Brain pericyte (primary cell): ENCODE measurements at places on chromosomes 7 and 10.

GRCh38 chr7:111138193-111138569 is 47.3 kb downstream of the LRRN3 start:
- DNase-seq: no peak

- no peak for DNase-seq
These were observed 20.9 kb downstream of the ENKUR start for GRCh38 chr10:24995072-24995471.

- DNase-seq: no peak
These were observed 45.3 kb upstream of the EGR2 start for GRCh38 chr10:62861507-62861906.

GRCh38 chr10:17624996-17625395 is 7.8 kb upstream of the HACD1 start:
- DNase-seq: no peak

DNA sequence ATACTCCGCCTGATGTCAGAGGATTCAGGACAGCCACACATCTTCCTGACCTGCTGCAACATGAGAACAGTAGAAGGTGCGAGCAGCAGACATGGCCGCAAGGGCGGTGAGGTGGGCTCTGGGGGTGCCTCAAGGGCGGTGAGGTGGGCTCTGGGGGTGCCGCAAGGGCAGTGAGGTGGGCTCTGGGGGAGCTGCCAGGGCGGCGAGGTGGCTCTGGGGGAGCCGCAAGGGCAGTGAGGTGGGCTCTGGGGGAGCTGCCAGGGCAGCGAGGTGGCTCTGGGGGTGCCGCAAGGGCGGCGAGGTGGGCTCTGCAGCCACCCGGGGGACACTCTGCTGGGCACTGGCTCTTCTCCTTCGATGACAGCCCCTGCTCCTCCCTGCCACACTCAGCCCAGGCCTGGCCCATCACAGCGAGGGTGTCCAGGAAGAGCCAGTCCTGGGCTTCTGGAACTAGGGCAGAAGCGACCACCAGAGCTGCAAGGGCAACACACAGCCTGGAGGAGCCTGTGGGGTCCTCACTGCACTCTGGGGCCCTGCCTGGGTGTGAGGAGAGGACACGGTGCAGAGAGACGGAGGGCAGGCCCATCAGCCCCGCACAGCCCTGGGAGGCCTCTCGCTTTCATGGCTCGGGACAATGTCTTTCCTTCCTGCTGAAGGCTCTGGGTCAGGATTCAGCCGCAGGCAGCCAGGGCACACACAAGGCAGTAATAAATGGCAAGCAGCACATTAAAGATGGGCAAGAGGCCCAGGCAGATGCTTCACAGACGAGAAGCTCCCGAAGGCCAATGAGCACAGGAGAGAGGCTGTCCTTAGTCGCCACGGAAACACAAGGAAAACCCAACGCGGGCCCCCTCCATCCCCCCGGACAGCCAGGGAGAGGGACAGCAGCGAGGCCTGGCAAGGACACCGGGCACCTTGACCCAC is 42.5 kb downstream of the STK32C start:
- no peak for DNase-seq

DNA sequence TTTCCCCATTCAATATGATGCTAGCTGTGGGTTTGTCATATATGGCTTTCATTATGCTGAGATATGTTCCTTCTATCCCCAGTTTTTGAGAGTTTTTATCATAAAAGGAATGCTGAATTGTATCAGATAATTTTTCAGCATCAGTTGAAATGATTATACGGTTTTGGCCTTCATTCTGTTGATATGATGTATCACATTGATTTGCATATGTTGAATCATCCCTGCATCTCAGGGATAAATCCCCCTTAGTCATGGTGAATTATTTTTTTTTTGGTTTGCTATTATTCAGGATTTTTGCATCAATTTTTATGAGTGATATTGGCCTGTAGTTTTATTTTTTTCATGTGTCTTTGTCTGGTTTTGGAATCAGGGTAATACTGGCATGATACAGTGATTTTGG is 1152.3 kb upstream of the C7orf33 start:
- no peak for DNase-seq

DNA sequence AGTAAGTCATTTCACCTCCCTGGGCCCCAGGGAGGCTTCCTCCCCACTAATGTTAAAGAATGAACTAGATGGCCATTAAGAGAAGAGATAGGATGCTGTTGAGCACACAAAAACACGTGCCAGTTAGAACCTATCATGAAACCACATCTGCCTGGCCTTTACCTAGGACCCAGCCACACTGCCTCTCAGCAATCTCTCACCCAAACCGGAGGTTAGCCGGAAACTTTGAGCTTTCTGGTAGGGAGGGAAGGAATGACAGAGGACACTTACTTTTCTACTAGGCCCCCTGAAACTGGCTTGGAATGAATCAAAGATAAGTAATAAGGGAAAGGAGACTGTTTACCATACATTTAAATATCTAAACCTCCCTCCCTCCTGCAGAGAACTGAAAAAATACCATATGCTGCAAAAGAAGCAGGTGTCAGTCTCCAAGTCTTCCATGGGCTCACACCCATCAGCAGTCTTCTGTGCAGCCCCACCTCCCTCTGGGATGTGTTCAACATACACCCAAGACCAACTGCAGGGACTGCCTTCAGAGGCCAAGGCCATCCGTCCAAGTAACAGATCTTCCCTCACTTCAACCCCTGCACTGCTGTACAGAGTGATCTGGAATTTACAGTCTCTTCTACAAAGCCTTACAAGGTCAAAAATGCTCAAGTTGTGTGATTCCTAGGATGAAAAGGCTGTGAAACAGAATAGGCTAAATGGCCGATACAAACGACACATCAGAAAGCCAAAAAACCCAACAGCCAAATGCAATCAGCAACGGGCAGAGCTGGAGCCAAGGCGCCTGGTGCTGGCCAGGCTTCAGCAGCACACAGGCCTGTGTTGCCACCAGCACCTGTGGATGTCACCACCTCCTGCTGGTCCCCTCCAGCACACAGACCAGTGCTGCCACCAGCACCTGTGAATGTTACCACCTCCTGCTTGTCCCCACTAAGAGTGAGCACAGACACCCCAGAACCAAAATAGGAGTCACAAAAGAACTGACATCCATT is 42.4 kb downstream of the SORBS1 start:
- DNase-seq: no peak

- no peak for DNase-seq
These were observed 7.1 kb downstream of the MRC1 start for GRCh38 chr10:17816199-17816598.

DNA sequence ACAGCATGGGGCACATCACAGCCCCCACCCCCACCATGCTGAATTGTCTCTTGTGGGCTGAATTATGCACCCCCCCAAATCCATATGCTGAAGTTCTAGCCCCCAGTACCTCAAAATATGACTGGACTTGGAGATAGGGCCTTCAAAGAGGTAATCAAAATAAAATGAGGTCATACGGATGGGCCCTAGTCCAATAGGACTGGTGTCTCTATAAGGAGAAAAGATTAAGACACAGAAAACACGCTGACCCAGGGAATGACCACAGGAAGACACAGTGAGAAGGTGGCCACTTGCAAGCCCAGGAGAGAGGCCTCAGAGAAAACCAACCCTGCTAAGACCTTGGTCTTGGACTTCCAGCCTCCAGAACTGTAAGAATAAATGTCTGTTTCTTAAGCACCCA is 106.4 kb upstream of the ARID5B start:
- no peak for DNase-seq

DNA sequence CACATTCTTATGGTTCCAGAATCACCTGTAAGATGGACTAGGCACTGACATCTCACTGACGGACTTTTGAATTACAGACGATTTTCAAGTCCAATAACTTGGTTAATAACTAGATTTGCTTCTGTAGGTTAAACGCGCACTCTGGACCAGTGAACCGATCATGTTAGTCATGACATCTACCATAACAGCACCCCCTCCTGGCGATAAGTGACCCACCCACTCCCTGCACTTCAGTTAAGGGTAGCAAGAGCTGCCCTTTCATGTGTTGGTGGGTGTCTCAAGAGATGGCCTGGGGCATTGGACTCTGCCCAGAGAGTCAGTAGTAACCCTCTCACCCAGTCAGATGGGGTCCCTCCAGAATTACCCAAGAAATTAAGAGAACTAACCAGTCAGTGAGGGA is 12.9 kb downstream of the GRM8 start:
- no peak for DNase-seq

DNA sequence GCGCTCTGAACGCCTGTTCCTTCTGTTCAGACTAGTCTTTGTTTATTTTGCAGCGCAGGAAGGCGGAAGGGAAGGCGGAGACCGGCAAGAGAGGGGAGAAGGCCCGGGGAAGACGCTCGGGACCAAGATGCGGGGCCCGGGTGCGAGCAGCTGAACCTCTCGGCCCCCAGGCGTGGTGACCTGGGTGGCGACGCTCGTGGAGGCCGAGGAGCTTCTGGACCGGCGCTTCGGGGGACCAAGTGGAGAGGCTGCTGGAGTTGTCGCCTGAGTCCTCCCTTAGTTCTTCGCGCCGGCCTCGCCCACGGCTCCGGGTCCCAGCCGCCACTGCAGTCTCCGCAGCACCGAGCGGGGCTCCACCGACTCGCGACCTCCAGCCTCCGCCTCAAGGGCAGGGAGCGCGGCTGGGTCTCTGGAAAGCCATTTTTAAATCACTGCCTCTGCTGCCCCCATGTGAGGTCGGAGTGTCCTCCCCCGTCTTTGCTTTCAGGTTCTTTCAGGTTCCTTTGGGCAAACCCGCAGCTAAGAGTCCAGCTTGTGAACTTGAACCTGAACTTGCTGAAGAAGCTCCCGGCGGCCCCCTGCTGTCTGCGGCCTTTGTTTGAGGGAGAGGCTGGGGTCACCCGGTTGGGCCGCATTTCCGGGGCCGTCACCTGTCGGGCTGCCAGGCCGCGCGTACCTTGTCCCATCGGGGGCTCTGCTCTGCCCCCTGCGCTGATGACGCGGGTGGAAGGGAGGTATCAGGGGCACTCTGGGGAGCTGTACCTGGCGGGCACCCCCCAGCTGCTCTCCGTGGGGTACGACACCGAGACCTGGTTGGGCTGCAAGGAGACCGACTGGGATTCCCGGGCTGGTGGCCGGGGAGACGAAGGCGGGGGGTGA is 136.0 kb downstream of the KIF20B start:
- no peak for DNase-seq

GRCh38 chr7:17548014-17548653 is 249.7 kb downstream of the AHR start:
- DNase-seq: no peak
